Posterior vena cava (tissue), 2 donors: ENCODE measurements at places on chromosomes 2 and 18. TPM values are rescaled to one million over a fixed set of nuclear protein-coding genes. Genes with fewer than 3 reads are reported as not detected.

Gene CAVIN2
- total RNA-seq, result 40.4 TPM

Gene KIF3C
- 3.9 TPM for total RNA-seq

- DNase-seq, result no peak
Measured at GRCh38 chr2:230246206-230246605, 20.7 kb downstream of the SP140 start.

Gene RNF152
- 17.3 TPM for total RNA-seq

DNA sequence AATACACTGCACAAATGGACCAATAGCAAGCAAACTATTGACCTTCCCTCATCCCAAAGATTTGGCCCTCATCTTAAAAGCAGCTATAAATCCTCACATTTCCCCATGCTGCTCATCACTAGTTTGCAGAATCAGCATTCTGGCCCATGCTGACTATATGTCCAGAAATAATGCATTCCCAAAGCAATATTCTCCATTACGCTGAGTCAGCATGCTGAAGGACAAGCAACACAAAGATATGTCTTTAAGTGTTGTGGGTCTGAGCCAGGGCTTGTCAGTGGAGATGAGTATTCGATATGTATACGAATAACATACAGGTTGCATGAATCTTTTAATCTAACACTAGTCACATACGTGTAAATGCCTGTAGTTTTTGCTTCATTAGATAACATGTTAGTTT lies 1045.0 kb upstream of the DDX18 start:
- DNase-seq, result no peak

DNA sequence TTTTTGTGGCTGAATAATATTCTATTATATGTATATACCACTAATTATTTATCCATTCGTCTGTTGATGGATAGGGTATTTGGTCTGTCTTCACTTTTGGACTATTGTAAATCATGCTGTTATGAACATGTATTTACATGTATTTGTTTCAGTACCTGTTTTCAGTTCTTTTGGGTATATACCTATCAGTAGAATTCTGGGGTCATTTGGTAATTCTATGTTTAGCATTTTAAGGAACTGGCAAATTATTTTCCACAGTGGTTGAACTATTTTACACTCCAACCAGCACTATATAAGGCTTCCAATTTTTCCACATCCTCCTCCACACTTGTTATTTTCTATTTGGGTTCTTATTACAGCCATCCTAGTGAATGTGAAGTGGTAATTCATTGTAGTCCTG lies 12.4 kb upstream of the TANK start:
- DNase-seq, result no peak

DNA sequence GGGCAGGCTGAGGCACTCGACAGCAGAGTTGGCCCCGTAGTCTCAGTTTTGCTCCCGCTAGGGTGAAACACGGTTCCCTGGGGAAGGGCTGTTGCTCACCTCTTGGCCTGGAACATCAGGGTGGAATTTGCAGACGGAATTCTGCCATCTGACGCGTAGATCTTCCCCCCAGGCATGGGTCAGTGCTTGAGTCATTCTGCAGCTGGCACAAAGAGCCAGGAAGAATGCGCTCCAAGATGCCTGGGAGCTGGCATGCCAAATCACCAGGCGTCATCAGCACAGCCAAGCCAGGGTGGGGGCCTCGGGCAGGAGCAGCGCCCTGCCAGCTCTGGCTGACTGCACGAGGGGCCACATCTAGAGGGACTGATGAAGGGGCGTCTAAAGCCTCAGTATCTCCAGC lies 42.7 kb downstream of the ODC1 start:
- DNase-seq, result peak; percentile 88

DNA sequence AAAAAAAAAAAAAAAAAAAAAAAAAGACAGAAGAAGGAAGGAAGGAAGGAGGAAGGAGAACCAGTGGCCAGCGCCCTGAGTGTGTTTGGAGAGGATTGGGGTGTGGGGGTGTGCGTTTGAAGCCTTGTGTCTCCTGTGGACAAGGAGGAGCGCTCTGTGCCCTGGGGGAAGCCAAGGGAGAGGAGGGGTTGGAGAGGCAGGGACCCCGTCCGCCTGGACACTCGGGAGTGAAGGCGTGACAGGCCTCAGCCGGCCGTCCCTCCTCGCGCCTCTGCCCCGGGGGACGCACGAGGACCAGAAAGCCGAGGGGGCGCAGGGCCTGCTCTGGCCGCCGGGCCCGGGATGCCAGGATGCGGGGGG lies 44.9 kb downstream of the SERTAD2 start:
- no peak for DNase-seq

- DNase-seq, result no peak
Measured at GRCh38 chr2:30503695-30504052, 56.6 kb downstream of the LCLAT1 start.

Gene REL
- 14.3 TPM for total RNA-seq

Gene NT5C1B
- total RNA-seq, result not detected

DNA sequence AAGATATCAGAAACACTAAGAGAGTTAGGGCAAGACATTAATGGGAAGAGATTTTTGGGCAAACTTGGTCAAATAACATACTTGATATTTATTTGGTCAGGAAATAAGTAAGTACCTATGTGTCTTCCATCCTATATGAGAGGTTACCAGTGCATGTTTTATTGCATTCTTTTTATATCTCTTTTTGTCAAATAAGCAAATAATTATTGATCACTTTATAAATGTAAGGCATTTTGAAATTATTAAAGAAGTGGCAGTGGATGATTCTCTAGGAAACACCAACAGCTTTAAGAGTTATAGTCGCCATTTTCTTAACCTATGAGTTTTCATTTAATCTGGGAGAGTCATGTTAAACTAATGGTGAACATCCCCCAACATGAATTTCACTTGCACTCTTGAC lies 453.3 kb downstream of the MEIS1 start:
- no peak for DNase-seq
